Stimulated activated CD8-positive, alpha-beta memory T cell treated with anti-CD3 and anti-CD28 coated beads, Interleukin-7, amount 100 ng/mL, for 48 hours (primary cell): ENCODE measurements at places on chromosomes 11 and 22.

DNA sequence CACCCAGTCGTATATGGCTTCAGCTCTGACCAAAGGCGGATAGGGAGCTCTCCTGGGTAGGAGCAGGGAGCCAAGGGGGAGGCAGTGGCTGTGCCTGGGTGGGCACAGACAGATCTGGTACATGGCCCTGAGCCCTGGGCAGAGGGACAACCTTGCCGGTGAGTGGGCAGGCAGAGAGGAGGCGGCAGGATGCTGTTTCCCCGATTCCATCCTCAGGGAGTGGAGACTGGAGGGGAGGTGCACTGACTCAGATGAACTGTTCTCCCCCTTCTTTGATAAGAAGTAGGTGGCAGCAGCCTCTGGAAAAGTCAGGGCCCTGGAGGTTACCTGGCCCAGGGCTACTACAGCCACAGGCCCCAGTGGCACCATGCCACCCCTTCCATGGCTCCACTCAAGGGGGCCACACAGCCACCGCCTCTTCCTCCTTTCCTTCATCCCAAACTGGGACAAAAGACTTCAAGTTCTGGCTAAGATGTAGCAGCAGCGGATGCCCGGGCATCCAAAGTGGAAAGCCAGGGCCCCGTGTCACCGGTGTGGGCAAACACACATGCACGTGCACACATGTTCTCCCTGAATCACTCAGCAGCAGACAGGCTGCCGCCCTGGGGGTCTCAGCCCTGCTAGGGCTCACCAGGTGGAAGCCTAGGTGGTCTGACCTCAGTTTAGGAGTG lies 13.4 kb downstream of the CXCR5 start:
- DNase-seq = no peak

GRCh38 chr11:114015117-114015516 lies 40.2 kb downstream of the HTR3A start:
- no peak for DNase-seq

DNA sequence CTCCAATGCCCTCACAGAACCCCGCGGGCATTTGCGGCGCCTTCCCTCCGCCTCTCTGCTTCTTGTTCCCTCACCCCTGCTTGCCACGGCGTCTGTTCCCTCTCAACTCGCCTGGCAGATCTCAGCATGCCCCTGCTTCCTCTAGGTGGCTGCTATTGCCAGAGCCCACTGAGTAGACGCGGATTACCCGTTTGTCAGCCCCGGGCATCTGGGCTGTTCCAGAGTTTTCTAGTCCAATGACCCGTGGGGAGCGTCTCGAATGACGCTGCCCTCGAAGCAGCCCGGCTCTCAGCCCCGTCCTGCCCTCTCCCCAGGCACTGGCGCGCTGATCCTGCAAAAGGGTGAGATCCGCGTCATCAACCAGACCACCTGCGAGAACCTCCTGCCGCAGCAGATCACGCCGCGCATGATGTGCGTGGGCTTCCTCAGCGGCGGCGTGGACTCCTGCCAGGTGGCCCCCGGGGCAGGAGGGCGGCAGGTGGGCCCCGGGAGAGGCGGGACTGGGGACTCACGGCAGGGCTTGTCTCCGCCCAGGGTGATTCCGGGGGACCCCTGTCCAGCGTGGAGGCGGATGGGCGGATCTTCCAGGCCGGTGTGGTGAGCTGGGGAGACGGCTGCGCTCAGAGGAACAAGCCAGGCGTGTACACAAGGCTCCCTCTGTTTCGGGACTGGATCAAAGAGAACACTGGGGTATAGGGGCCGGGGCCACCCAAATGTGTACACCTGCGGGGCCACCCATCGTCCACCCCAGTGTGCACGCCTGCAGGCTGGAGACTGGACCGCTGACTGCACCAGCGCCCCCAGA lies 49.7 kb downstream of the ST14 start:
- DNase-seq = no peak

- no peak for DNase-seq
Observed at GRCh38 chr11:68460741-68461574, at the start of gene PPP6R3. Gene PPP6R3 (plus strand): TSS chr11:68460752. CDS start chr11:68537665, 76,913 bp downstream.

GRCh38 chr11:119985551-119985950 lies 152.4 kb downstream of the TRIM29 start:
- DNase-seq = no peak

DNA sequence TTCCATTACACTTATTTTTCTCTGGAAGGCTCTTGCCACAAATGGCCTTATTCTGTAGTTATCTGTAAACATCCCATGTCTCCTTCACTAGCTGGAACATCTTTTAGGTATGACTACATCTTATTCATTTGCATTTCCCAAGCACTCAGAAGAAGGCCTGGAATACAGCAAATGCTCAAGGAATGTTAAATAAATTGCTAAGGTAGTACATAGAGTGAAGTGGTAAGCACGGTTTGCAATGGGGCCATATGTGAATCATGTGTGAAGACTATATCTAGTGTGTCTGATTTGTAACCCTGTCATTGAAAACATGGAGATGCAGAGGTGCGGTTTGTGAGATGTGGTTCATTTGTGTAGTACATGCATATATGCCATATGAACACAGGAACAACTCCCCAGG lies 33.5 kb downstream of the GDPD4 start:
- DNase-seq = no peak

DNA sequence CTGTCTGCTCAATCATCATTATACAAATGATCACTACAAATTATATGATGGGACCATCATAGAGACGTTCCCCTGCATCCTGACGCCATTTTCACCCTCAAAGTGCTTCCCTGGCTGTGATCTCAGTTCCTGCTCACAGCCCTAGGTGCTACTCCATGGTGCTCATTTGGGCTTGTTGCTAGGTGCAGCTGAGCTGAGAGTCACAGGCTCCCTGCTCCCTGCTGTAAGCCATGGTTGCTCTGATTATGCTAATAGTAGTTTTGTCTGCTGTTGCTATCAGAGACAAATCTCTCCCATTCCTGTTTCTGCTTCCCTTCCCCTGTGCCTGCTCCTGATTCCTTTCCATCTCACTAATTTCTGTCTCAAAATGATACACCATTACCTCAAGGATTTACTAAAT lies 474.3 kb downstream of the METTL15 start:
- DNase-seq = no peak

- DNase-seq = no peak
Observed at GRCh38 chr22:49008682-49009235, 818.9 kb downstream of the BRD1 start.

- DNase-seq = no peak
Observed at GRCh38 chr11:121449123-121449522, 3.0 kb upstream of the SORL1 start.

DNA sequence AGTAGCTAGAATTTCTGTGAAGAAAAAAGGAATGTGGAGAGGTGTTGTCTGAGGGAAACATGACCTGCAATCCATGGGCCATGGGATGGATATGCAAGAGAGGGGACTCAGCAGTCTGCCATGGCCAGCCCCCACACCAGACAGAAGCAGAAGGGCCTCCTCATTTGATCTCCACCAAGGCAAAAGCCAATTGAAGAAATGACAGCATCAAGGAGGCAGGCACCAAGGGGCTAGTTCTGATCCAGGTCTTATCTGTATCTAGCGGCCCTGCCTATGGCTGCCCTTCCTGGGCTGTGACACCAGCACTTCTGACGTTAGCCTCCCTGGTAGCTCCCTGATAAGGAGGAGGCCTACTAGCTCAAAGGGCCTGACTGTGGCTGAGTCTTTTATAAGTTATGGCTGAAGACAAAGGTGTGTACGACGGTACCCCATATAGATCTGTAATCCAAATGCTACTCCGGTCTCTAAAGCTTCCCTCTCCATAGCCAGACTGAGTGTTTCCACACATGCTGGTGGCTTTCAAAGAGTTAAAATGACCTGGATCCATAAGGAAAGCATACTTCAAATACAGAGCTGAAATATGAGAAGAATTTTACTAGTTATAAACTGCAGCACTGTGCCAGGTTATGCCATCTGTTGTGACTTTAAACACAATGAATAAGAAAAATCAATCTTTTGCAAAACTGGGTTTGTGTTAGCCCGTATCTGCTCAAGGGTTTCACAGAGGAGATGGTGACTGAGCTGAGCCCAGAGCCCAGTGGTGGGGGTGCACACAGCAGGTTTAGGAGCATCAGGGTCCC lies 34.4 kb downstream of the HIRA start:
- DNase-seq = no peak

GRCh38 chr11:113991718-113992458 lies 17.0 kb downstream of the HTR3A start:
- DNase-seq = no peak

DNA sequence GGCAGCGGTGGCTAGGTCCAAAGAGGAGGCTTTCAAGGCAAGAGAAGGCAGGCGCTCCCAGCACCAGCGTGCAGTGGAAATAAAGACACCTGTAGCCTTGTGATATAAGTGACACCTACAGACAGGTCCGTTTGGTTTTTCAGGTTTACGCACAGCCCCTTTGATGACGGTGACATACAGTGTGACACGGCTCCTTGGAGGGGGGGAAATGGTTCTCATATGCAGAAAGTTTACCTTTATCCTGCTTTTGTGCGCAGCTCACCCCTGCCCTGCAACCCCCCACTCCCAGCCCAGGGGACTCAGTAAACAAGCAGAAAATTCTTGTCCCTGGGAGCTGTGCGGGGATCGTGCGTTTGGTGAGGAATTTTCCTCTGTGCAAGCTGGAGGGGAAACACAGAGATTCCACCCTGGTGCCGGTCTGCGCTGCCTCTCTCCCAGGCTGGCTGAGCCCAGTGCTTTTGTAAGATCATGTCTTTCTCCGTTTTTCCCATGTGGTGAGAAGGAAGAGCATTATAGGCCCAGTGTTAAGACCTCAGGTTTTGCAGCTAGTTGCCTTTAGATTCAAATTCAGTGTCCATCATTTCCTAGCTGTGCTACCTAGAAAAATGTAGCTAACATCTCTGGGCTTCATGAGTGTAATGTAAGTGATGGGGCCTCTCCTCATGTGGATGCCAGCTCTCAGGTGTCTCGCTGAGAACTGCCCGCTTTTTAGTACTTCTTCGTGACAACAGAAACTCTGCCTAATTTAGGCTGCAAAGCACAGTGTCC lies at the start of gene ELF5:
Gene ELF5 (minus strand): TSS at position 113 of the 768 bp plus-strand sequence. CDS start 8,045 bp downstream, outside the sequence.
- no peak for DNase-seq

GRCh38 chr11:75583718-75584658 lies 21.9 kb downstream of the SERPINH1 start:
- DNase-seq = no peak

- DNase-seq = no peak
Observed at GRCh38 chr22:49253656-49254055, 574.0 kb downstream of the BRD1 start.

DNA sequence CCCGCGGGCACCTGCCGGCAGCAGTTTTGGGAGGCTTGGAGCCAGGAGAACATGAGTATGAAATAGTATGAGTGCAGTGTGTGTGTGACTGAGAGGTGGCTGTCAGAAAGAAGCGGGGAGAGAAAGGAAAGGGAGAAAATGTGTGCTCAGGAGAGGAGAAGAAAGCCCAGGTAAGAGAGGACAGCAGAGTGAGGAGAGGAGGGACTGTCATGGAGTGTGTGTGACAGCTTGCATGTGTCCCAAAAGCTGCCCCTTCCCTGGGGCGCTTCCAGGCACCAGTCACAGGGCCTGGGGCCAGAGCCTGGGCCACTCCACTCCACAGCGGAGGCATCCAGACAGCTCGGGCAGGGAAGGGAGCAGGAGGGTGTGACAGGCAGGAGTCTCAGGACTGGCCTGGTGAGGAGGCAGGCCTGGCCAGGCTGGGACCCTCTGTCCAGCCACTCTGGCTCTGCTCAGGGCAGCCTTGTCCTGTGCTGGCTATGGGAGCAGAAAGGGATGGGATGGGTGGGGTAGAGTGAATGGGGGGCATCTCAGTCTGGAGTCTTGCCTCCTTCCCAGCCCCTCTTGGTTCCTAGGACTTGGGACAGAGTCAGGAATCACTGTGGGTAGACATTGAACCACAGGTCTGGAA lies 949 bp downstream of the MMP11 start:
- no peak for DNase-seq

DNA sequence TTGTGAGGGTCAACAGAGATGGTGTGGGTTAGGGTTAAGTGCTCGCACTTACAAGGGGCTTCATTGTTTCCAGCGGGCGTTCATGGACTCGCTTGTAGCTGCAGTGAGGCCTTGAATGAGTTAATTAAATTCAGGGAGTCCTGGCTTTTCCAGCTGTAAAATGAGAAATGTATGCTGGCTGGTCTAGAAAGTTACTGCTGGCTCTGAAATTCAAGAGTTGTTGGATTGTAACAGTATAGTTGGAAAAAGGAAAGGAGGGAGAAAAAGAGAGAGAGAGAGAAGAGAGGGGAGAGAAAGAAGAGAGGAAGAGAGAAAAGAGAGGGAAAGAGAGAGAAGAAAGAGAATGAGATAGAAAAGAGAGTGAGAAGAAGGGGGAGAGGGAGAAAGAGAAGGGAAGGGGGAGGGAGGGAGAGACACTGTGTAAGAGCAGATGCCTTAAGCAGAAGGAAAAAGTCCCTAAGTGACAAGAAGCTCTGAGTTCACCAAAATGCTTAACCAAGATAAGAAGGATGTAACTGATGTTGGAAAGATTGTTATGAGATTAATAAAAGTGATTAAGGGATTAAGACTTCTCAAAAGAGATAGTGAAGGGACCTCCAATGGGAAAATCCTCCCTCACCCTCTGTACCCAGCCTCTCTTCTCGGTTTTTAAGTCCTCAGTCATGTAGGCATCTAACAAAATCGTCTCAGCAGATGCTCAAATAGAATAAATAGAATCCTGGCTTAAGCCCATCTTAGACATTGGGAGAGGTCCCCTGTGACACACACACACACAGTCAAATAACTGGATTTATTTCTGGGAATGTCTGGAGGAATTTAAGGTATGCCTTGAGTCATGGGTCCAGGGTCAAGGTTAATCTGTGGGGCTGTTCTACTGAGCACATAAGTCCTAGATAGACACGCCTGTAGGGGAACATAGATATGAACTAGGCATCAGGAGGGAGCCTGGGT lies 477.9 kb downstream of the MIAT start:
- no peak for DNase-seq

- no peak for DNase-seq
Observed at GRCh38 chr11:111745719-111746504, 20.3 kb downstream of the PPP2R1B start.

DNA sequence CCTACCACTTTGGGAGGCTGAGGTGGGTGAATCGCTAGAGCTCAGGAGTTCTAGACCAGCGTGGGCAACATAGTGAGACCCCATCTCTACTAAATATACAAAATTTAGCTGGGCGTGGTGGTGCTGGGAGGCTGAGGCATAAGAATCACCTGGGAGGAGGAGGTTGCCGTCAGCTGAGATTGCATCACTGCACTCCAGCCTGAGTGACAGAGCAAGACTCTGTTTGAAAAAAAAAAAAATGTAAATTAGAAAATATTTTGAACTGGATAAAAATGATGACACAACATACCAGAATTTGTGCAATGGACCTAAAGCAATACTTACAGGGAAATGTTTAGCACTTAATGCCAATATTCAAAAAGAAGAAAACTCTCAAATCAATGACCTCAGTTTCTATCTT lies 46.4 kb downstream of the ATG16L2 start:
- no peak for DNase-seq

- DNase-seq = no peak
Observed at GRCh38 chr22:36154423-36154945, 6.1 kb downstream of the APOL3 start.

GRCh38 chr11:120525261-120526171 lies 14.0 kb downstream of the GRIK4 start:
- no peak for DNase-seq
